ENCODE measurements at places on chromosomes 7 and 10. TPM values are rescaled to one million over a fixed set of nuclear protein-coding genes. Genes with fewer than 3 reads are reported as not detected.

GRCh38 chr10:78330884-78331283 is 297.2 kb downstream of the RPS24 start:
- no peaks in the 10 kb centered on the region for H3K36me3 ChIP-seq
- no peak overlapping the region for H3K27ac ChIP-seq
- H3K4me3 ChIP-seq, result no peak overlapping the region

- H3K36me3 ChIP-seq, result no peaks in the 10 kb centered on the region
- peaks cover 20% of the 10 kb centered on the region for H3K4me1 ChIP-seq
- H3K27ac ChIP-seq, result peak overlapping the region; percentile 85
- DNase-seq, result peak; percentile 53
- H3K4me3 ChIP-seq, result no peak overlapping the region
Observed at GRCh38 chr7:13077466-13077865, 390.0 kb downstream of the ARL4A start.

- no peaks in the 10 kb centered on the region for H3K27me3 ChIP-seq
- H3K4me3 ChIP-seq, result no peak overlapping the region
Observed at GRCh38 chr7:2967705-2968104, 76.0 kb downstream of the CARD11 start.

DNA sequence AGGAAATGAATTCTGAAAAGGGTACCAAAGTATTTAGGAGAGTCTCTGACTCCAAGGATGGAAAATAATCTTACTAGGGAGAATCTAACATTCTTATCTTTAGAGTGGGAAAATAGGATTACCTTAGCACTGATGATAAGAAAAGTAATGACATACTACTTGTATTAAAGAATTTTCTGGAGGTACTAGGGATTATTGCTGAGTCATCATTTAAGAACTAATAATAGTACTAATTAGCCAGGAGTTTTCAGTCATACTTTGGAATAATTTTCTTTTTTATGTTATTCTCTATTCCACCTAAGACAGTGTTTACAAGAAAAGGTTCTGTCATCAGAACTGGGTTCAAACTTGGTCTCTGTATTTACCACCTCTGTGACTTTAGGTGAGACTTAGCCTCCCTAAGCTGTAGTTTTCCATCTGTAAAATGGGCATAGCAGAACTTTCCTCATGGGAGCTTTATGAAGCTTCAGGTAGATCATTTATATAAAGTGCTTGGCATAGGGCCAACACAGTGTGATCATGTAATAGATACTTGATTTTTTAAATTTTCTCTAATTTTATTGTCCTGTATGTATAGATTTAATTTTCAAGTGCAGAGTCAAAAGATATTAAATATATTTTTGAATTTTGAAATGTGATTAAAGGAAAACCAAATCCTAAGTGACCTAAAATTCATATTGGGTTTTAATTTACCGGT is 20.4 kb downstream of the ITGB8 start:
- H3K4me1 ChIP-seq, result peaks cover 41% of the 10 kb centered on the region
- peak overlapping the region; percentile 72 for H3K27ac ChIP-seq
- DNase-seq, result no peak
- no peak overlapping the region for H3K4me3 ChIP-seq

- no peak for DNase-seq
- H3K4me3 ChIP-seq, result no peak overlapping the region
- H3K27me3 ChIP-seq, result peaks cover 49% of the 10 kb centered on the region
Observed at GRCh38 chr10:132784866-132785722, 853 bp downstream of the NKX6-2 start.

- H3K27ac ChIP-seq, result peak overlapping the region; percentile 13
- DNase-seq, result no peak
- peaks cover 14% of the 10 kb centered on the region for H3K4me1 ChIP-seq
- no peaks in the 10 kb centered on the region for H3K36me3 ChIP-seq
- H3K4me3 ChIP-seq, result no peak overlapping the region
- H3K27me3 ChIP-seq, result no peaks in the 10 kb centered on the region
Observed at GRCh38 chr10:119090026-119090795, 9.6 kb upstream of the EIF3A start.

GRCh38 chr10:85635650-85636049 is 730.9 kb downstream of the GRID1 start:
- H3K4me1 ChIP-seq, result no peaks in the 10 kb centered on the region
- no peaks in the 10 kb centered on the region for H3K27me3 ChIP-seq
- H3K36me3 ChIP-seq, result no peaks in the 10 kb centered on the region
- H3K27ac ChIP-seq, result no peak overlapping the region
- DNase-seq, result no peak

- H3K4me1 ChIP-seq, result no peaks in the 10 kb centered on the region
- H3K36me3 ChIP-seq, result no peaks in the 10 kb centered on the region
- no peaks in the 10 kb centered on the region for H3K27me3 ChIP-seq
- no peak overlapping the region for H3K27ac ChIP-seq
- H3K4me3 ChIP-seq, result no peak overlapping the region
- no peak for DNase-seq
Observed at GRCh38 chr7:132625651-132626050, 49.4 kb upstream of the PLXNA4 start.

DNA sequence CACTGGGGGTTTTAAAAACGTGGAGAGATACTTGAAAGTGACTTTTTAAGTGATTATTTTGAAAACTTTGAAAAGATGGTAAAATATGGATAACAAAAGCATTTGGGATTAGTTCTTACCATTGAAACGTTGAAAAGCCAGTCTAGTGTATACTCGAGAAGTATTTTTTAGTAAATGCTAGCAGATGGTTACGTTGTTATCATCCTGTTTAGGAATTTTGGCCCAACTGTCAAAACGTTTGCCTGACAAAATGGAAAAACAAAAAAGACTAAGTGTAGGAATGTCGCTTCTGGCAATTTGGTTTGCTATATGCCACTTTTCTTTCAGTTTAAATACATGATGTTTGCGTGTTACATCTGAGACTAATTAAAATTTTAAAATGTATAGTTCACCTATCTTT is 1.2 kb downstream of the RBM33 start:
- H3K4me1 ChIP-seq, result peaks cover 15% of the 10 kb centered on the region
- H3K36me3 ChIP-seq, result peaks cover 65% of the 10 kb centered on the region
- peak overlapping the region; percentile 99 for H3K4me3 ChIP-seq
- no peaks in the 10 kb centered on the region for H3K27me3 ChIP-seq

DNA sequence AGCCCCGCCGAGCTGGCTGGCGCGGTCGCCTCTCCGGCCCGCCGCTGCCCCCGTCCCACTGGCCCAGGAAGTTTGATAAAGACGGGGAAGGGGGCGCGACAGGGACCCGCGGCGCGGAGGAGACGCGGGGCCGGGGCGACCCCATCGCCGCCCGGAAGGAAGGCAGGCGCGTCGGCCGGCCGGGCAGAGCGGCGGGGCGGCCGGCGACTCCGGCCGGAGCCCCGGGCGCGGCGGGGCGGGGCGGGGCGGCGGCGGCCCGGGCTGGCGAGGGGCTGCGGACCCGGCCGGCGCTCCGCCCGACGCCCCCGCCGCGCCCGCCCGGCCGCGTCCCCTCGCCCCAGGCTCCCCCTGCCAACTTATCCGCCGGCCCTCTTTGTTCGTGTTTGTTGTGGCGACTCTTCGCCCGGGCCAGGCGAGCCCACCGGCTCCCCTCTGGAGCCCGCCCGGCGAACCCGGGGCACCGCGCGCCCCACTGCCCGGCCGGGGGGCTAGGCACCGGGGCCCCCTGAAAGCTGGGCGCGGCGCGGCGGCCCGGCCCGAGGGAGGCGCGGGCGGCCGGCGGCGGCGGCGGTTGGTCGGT is 571 bp downstream of the KDM7A start:
- H3K27me3 ChIP-seq, result no peaks in the 10 kb centered on the region
- 0 out of 2 replicates have a peak overlapping the region, but pooled peaks have one; percentile 1 for H3K27ac ChIP-seq
- DNase-seq, result no peak

Gene GPR26
- not detected for total RNA-seq

Gene DTX2
- 8.2 TPM for total RNA-seq

Gene OR6B1
- total RNA-seq, result not detected

All from SJSA1 (cell line).